NCI-H2029 (cell line): ENCODE measurements at places on chromosomes 5 and 9.

DNA sequence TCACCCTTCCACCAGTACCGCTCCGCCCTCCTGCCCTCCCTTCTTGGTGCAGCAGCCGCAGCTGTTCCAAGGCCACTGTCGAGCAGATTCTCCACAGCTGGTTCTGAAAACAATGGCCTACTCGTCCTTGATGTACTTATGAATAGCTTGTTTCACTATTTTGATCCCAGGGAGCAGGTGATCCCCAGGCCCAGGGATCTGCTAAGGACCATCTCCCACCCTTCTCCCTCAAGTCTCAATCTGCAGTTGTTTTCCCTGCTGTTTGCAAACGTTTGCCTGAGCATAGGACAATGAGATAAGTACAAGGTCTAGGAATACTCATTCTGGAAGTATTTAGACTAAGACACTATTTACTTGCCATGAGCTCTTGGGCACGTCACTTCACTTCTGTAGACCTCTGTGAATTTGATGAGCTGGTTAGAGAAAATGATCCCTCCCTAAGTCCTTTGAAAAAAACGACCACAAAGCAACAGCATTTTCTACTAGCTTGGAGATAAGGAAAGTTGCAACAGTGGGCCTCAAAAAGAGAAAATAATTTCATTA lies 1.8 kb downstream of the LURAP1L start:
- no peak for DNase-seq

GRCh38 chr5:173653822-173654523 lies 37.5 kb upstream of the BOD1 start:
- no peak for DNase-seq

DNA sequence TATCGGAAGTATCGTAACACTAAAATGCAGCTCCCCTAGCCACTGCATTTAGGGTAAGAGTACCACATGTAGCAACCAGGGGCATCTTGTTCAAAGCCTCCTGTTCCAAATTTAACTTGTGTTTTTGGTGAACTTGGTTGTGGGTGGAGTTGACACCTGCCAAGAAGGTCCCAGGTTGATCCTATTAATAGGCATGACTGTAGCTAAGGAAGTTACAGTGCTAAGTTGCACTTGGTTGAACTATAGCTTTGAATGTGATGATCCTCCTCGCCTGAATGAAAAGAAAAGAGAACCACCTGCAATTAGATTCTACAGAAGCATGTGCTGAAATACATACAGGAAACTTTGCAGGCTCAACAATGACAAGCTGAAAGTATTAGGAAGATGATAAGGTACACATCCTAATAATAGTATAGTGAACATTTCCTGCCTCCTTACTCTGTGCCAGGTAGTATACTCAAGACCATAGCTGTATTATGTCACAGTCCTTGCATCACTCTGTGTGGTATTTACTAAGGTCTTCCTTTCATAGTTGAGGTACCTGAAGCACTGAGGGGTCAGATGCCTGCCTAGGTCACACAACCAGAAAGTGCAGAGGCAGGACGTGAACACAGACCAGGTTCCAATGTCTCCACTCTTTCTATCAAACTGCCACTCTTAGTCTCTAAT lies 64.5 kb upstream of the PIP5K1B start:
- no peak for DNase-seq

DNA sequence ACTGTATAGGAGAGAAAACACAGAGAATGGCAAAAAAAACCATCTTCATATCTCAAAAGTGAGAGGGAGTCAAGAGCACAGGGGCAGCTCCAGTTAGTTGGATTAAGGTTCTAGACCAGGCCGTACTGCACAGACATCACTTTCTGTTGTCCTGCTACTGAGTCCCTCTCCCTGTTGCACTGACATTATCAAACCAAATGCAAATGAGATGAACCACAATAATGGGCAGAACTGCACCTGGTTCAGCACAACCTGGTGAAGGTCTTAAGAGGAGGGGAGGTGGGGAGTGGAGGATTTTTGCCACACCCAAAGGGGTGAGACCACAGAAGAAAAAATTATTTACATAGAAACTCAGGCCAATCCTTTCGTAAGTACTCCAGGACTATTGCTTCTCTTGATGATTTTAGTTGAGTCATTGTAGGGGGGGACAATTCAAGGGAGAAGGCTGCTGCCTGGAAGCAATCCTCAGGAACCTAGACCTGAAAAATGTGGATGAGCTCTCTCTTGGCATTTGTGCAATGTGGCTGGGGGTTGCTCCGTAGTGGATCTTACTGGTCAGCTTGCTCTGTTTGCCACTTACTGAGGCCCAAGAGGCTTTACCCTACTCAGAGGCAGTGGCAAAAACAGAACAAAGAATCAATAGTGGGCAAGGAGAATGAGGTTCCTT lies 94.5 kb upstream of the PPP1R2B start:
- no peak for DNase-seq

- DNase-seq: peak; percentile 40
These were observed 650 bp downstream of the MYORG start for GRCh38 chr9:34375901-34376595.

- no peak for DNase-seq
These were observed 290.4 kb upstream of the PDE4D start for GRCh38 chr5:60183881-60184280.

GRCh38 chr5:1883925-1884677 lies 1.4 kb upstream of the IRX4 start:
- no peak for DNase-seq

- no peak for DNase-seq
These were observed 122.6 kb downstream of the SAXO1 start for GRCh38 chr9:18910435-18910834.

- DNase-seq: no peak
These were observed 273.1 kb upstream of the PIK3R1 start for GRCh38 chr5:67942421-67942820.

DNA sequence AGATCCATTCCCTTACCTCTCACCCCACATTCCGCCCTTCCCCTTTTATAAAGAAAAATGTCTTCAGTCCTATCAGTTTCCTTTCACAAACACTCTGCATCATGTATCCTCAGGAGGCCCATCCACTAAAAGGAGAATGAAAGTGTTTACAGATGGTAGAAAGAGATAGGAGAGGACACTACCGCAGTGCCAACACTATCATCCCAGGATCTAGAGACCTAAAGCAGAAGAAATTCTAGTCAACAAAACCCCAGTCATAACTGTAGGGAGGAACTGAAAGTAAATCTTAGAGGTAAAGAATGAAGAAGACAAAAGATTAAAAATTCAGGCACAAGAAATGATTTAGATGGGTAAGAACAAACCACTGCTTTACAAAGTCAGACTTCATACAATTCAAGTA lies 114.1 kb downstream of the MLLT3 start:
- DNase-seq: no peak
